ENCODE measurements at places on chromosomes 5 and 9.

DNA sequence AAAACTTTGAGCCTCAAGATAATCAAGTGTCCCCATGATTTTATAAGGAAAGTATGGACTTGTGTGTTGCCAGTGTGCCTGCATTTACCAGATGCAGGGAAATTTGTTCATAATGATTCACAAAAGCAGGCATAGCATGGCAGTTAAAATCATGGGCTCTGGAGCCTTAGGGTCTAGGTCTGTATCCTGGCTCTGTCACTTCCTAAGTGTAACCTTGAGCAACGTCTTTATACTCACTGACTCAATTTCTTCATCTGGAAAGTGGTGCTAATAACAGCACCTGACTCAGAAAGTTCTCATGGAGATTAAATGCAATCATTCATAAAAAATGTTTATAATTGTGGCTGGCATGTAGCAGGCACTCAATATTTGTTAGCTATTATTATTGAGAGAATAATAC is 234.9 kb downstream of the SAXO1 start:
- no peak for DNase-seq

DNA sequence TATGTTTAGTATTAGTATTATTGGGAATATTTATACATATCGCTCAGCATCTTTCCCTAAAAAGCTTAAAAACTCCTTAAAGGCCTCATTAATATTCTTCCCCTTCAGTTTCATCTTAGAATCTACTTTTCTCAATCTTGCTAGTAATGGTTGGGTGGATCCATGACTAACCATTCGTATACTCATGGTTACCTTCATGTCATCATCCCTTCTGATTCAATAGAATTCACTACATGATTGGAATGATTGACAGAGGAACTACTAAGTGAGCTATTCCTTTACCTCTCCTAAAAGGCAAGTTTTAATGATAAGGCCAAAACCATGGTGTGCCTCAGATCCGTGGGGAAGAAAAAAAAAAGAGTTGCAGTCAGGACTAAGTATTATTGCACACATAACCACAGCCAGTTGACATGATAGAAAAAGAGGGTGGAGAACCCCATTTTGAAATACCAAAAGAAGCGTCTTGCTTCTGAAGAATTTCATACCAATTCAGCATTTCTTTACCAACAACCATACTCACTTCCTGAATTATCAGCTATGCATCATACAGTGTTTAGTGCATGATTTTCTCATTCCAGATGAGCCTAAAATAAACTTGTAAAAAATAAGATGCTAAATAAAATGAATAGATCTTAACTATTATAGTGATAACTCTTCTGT is 624.6 kb downstream of the PDE4D start:
- DNase-seq = no peak

GRCh38 chr5:134600600-134600999 is 32.0 kb downstream of the SAR1B start:
- no peak for DNase-seq

DNA sequence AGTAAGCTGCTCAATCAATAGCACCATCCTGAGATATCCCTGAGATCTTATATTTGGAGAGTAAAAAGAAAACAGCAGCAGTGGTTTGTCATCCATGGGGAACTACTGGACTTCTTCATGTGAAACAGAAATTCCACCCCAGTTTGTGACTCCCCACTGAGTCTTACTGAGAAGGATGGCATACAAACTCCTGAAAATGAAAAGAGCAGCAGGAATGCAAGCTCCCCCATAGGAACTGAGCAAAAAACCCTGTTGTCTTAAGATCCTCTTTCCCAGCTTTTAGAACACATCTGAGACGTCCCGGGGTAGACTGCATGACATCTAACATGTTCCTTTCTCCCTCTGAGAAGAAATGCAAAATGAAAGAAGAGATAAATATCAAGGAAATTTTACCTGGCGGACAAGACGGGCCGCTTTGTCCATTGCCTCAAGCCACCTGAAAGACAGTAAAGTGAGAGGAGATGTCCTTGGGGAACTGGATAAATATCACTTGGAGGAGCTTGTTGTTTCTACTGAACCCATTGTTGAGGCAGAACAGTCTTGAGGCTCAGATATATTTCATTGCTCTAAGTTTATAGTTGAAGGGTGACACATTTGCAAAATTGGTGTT is 117.1 kb downstream of the NUDT12 start:
- no peak for DNase-seq

GRCh38 chr9:5773324-5773999 is 59.5 kb downstream of the ERMP1 start:
- DNase-seq = no peak

- DNase-seq = no peak
Observed at GRCh38 chr5:143738417-143739401, 73.3 kb upstream of the HMHB1 start.

DNA sequence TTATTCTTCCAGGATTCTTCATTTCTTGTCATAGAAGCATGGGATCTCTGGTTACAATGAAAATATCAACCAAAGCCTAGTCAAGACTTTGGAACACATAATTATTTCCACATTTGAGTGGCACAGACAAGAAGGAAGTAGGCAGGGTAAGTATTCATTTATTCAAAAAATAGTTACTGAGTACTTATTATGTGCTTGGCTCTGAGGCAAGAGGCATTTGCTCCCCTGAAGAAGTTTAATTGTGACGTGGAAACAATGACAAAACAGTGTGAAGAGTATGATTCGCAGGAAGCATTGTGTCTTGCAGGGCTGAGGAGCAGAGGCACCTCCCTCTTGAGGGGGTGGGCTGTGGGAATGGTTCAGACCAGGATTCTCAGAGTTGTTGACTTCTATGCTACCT is 45.0 kb upstream of the TNFSF15 start:
- no peak for DNase-seq

DNA sequence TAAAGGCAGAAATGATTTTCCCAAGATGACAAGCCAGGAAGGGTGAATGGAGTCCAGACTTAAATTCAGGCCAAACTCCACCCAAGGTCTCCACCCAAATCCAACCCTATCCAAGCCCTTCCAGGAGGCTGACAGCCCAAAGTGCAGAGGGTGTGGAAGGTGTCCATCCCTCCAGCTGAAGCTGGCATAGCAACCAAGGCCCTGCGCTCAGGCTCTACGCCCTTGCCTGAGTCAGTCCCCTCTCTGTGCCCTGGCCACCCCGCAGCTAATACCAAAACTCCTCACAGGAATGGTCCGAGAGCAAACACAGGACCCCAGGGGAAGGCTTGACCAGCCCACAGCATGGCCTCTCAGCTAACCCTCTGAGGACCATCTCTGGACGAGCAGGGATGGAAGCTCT is 2.1 kb downstream of the SEPTIN8 start:
- DNase-seq = no peak

DNA sequence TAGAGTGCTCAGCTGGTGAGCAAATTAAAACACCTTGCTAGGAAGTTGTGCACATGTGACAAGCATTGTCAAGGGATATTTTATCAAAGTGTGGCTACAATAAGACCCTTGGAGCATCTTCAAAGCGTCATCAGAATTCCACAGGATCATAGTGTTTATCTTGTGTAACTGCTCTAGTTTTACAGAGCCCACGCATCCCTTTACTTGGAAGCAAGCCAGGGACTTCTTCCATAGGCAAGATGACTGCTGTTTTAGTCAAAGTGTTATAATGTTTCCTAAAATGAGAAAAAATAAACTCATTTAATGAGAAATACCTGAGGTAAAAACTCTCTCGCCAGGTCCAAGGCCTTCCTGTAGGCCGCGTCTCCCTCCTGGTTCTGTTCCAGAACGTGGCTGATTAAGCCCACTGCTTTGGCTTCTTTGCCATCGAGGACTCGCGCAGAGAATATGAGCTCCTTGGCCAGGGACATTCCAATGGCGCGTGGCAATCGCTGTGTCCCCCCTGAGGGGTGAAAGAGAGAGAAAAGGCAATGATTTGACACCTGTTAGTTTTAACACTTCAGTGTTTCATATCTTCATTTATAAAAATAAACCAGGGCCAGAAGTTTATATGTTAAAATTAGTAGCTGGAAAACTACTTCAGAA is 141.1 kb downstream of the AUH start:
- no peak for DNase-seq

DNA sequence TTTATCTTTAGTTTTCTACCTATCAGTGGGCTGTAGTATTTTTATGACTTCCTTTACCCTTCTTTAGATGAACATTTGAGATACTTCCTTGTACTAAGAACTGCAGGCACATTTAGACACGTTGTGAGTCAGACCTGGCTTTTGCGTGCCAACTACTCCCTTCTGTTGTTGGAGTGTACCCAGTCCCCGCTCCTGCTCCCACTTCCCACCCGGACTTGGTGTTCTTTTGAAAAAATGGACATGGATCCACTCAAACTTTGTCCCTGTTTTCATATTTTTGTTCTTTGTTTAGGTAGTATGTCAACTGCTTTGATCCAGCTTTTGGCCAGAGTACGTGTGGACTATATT is 60.7 kb downstream of the PARP8 start:
- DNase-seq = no peak

DNA sequence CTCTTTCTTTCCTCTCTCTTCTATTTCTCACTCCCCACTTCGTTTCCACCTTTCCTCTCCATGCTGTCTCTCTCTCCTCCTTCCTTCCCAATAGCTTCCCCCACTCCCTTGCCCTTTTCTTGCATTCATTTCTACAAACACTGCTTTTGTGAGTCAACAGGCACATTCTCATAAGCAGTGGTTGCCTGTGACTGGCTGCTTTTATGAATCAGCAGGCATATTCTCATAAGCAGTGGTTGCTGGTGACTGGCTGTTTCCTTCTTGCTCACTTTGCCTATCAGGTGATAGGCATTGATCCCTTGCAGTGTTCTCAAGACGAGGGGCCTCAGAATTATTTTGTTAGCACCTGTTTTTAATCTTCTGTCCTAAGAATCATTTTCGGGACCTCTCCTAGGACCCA is 116.1 kb upstream of the ACTBL2 start:
- no peak for DNase-seq

- DNase-seq = no peak
Observed at GRCh38 chr9:137396634-137397367, 26.2 kb downstream of the EXD3 start.

- DNase-seq = no peak
Observed at GRCh38 chr9:84169240-84169639, 171.3 kb downstream of the SLC28A3 start.

- DNase-seq = no peak
Observed at GRCh38 chr9:37596504-37596903, 4.1 kb upstream of the TOMM5 start.

DNA sequence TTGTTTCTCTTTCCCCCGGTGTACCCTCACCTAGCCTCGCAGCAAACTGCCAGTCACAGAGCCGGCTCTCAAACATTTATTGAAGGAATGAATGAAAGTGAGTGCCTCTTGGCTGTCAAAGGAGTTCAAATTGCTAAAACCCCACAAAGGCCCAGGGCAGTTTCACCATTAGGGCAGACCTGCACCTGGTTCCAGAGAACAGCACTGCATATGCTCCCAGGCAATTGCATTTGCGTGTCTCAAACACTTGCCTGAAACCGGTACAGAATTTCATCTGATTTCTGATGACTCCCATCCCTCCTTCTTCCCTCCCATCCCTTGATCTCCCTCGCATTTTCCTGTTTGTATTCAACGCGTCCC is 165.6 kb upstream of the ZNF462 start:
- no peak for DNase-seq

DNA sequence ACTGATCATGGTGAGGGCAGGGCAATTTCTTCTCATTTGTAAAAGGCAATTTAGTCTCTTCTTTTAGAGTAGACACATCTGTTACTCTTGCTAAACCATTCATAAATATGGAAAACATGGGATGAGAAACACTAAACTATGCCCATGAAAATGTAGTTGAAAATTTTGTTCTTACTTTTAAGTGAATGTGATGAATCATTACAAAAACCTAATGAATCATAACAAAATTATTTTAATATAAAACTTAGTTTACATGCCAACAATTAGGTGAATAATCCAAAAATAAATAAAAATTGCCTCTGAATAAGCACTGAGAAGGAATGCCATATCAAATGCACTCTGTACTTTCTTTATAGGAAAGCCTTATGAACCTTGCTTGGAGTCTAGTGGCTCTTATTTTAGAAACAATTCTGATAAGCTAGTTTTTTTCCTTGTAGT is 297.7 kb upstream of the EFNA5 start:
- DNase-seq = no peak

GRCh38 chr9:131289301-131290035 is at the start of gene PLPP7:
PLPP7 (plus strand) TSS chr9:131289723; CDS start chr9:131289998, 275 bp downstream.
- DNase-seq = no peak

DNA sequence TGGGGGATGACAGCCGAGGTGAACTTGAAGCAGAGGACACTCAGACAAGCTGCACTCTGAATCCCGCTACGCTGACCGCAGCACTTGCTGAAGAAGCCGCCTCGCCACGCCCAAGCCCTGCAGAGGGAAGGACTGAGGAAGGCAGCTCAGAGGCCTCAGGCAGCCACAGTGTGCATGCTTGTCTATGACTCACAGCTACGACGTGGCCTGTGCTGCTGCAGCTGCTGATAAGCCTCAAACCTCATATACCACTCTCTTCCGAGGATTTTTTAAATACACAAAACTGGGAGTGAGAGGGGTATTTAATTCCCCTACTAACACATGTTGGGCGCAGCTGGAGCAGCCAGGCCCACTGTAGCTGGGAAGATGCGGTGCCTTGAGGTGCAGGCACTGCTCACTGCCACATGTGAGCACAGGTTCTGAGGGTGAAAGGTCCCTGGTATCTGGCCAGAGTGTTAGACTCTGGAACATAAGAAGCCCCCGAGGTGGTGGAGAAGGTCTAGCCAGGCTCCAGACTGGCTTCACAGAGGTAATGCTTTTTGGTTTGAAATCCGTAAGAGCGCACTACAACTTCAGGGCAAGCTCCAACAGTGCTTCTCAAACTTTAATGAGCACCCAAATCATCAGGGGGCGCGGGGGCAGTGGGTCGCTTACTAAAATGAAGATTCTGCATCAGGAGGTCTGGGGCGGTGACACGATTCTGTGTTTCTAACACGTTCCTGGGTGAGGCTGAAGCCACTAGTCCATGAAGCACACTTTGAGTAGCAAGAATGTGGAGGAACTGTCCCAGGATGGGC is 196.8 kb downstream of the AUH start:
- peak; percentile 53 for DNase-seq

GRCh38 chr5:93810780-93811179 is 69.4 kb upstream of the POU5F2 start:
- no peak for DNase-seq

- no peak for DNase-seq
Observed at GRCh38 chr5:24749701-24750100, 104.9 kb upstream of the CDH10 start.

GRCh38 chr5:84403773-84404172 is 19.1 kb upstream of the EDIL3 start:
- no peak for DNase-seq

DNA sequence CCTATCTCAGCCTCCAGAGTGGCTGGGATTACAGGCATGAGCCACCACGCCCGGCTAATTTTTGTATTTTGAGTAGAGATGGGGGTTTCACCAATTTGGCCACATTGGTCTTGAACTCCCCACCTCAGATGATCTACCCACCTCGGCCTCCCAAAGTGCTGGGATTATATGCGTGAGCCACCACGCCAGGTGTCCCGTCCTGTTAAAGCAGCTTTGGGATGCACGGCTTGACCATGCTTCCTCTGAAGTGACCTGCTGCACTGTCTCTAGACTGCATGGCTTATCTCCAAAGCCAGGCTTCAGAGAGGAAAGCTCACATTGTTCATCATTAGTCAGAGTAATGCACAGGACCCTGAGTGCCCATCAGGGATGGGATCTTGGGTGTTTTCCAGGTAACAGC is 45.4 kb downstream of the SEMA4D start:
- no peak for DNase-seq

GRCh38 chr9:121895818-121896544 is 197.1 kb downstream of the TTLL11 start:
- no peak for DNase-seq
